Stimulated activated CD4-positive, alpha-beta T cell treated with anti-CD3 and anti-CD28 coated beads, TNF-alpha, amount 100 ng/mL, for 48 hours (primary cell): ENCODE measurements at places on chromosomes 6 and 20.

DNA sequence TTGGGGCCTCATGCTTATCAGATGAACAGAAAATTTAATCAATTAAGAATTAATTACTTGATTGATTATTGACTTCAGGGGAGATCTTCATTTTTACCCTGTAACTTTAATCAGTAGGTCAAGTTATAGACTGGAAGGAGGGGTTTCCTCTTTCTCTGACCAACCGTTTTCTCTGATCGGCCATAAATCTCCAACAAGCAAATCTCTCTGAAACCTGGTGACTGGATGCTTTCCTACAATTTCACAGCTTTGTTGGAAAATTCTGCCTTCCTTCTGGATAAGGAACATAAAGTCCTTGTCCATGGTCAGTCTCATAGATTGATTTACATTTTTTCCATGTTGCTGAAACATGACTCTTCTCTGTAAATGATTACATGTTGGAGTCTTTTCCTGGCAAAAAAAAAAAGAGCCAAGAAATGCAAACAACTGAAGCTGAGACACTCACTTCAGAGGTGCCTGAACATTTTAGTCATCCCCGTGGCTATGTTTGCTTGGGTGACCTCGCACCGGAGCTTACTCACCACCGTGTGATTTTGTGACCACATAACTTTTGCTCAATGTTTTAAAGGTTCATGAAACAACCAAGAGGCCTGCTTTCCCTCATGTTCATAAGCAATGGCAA, 31.0 kb downstream of the IRF4 start:
- DNase-seq = peak; percentile 70

- no peak for DNase-seq
Observed at GRCh38 chr20:20366876-20367574, 879 bp upstream of the INSM1 start.

GRCh38 chr6:148404456-148405054, 61.9 kb downstream of the SASH1 start:
- DNase-seq = no peak

DNA sequence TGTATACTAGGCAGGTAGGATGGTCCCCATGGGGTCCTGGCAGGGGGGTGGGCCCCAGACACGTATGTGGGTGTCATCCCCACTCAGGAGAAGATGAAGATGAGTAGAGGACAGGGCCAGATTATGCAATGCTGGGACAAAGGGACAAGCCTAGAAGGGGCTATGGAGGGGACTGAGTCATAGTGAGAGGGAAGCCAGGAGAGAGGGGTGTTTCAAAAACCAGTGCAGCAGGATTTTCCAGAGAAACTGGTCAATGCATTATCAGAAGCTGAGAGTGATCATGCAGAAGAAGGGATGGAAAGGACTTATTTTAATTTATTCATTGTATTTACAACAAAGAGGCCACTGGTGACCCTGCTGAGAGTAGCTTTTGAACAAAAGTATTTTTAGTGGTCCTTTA, 74.0 kb downstream of the PPP1R3G start:
- DNase-seq = no peak

GRCh38 chr6:11393713-11394627, 143.6 kb upstream of the TMEM170B start:
- DNase-seq = no peak
